ENCODE measurements at places on chromosomes 1 and 21. TPM values are rescaled to one million over a fixed set of nuclear protein-coding genes. Genes with fewer than 3 reads are reported as not detected.
A peak's percentile ranks its signal among the peaks of the same experiment; 100 is the strongest.

- DNase-seq: no peak
Measured at GRCh38 chr1:16026723-16027484, 5.1 kb downstream of the CLCNKA start.

DNA sequence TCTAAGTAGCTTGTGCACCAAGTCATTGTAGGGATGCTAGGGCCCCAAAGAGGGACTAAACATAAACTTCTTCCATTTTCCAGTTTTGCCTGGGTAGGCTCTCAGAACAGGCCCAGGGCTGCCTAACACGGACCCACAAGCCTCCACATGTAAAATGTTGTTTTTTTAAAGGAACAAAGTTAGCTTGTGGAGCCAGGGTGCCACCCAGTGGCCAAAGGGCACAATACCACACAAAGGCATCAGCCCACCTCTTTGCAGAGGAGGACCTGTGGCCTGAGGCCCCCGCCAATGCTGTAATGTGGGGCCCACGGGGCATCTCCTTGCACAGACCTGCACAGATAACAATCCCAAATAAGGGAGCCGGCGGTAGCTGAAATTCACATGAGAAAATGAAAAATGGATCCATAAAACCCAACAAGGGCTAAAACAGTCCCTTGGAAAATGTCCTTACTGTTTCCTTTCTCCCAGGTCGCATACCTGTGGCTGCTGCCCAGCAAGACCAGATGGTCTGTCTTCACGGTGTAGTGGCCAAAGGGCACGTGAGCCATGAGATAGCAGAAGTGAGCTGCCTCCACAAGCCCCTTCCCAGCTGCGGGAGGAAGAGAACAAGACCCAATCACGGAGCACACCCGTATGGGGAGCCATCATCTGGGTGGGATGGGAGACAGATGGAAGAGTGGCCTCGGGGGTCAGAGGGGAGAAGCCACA, 23.8 kb downstream of the SEC16B start:
- DNase-seq: peak; percentile 37

GRCh38 chr1:244448279-244449036, 3.3 kb downstream of the ADSS2 start:
- no peak for DNase-seq

- no peak for DNase-seq
Measured at GRCh38 chr1:19066874-19067181, 110.4 kb upstream of the IFFO2 start.

DNA sequence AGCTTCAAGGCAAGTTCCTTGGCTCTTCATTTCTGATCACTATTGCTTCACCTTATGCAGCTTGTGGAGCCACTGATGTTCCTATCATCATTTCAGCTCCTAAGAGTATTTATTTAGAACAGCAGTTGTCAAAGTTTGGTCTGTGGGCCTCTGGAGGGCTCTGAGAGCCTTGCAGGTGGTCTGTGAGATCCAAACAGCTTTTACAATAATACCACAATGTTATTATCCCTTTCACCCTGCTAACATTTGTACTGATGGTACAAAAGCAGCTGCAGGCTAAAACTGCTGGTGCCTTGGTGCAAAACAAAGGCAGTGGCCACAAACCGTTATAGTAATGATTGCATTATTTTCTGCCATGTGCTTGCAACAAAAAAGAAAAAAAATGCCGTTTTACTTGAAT, 33.8 kb downstream of the PATJ start:
- no peak for DNase-seq

DNA sequence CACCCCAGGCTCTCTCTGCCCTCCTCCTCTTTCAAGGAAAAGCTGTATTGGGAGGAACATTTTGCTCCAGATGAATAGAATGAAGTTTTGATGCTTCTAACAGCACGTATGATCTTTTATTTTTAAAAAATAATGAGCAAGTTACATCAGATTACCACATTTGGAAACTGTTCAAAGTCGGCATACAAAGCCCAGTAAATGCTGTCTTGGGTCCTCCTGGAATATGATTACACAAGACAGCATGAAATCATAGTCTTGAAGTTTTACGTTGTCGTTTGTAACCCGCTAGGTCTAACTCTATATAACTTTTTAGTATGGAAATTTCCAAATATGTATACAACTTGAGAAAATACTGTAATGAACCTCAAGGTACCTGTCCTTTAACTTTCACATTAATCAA, 385.6 kb downstream of the HLX start:
- DNase-seq: no peak

DNA sequence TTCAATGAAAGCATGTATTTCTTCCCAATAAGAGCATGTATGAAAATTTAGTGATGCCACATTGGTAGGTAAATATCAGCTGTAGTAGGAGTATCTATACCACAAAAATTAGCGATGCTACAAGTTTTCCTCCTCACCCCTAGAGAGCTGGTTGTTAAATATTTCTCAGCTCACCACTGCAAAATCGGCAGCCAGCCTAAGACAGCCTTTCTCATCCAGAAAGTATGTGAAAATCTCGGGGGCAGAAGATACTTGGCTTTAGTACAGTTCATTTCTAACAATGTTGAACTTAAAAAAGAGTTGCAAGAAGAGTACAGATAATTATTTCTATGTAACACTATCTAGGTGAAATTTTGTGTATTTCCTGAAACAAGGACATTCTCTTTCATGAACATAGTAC, 235.4 kb downstream of the TPR start:
- no peak for DNase-seq

DNA sequence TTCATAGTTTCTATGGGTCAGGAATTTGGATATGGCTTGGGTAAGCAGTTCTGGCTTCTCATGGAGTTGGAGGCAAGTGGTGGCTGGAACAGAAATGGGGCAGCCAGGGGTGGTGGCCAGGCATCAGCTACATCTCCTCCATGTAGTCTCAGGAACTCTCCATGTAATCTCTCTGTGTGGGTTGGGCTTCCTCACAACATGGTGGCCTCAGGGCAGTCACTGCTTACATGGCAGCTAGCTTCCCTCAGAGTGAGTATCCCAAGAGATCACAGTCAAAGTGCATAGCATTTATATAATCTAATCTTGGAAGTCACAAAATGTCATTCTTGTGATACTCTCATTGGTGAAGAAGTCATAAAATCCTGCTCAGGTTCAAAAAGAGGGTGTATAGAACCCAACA, 25.7 kb downstream of the MR1 start:
- DNase-seq: no peak

- no peak for DNase-seq
Measured at GRCh38 chr21:43210454-43211071, 41.8 kb downstream of the CRYAA start.

GRCh38 chr1:197391303-197392226, 123.5 kb downstream of the CRB1 start:
- no peak for DNase-seq

DNA sequence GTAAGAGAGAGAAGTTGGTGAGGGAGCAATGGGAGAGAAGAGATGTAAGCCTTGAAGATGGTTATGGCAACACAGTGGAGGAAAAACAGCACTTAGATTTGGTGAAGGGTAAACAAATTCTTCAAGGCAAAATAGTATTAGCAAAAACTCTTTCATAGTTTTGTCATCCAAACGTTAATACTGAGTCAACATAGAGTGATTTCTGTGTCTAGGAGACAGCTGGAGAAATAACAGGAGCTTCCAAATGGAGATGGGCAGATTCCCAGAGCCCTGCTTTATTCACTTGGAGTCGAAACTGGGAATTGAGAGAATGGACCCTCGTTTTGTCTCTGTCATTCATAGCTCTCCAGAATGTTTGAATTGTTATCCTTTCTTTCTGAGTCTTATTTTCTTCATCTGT, 68.3 kb downstream of the PLA2G4A start:
- DNase-seq: no peak

GRCh38 chr1:232223183-232223708, 406.7 kb downstream of the SIPA1L2 start:
- DNase-seq: no peak

GRCh38 chr21:37555672-37556261, 189.2 kb downstream of the DYRK1A start:
- DNase-seq: peak; percentile 80

- DNase-seq: no peak
Measured at GRCh38 chr21:32800056-32800455, 28.5 kb upstream of the PAXBP1 start.

- DNase-seq: no peak
Measured at GRCh38 chr1:10497109-10497508, 22.4 kb downstream of the PEX14 start.

DNA sequence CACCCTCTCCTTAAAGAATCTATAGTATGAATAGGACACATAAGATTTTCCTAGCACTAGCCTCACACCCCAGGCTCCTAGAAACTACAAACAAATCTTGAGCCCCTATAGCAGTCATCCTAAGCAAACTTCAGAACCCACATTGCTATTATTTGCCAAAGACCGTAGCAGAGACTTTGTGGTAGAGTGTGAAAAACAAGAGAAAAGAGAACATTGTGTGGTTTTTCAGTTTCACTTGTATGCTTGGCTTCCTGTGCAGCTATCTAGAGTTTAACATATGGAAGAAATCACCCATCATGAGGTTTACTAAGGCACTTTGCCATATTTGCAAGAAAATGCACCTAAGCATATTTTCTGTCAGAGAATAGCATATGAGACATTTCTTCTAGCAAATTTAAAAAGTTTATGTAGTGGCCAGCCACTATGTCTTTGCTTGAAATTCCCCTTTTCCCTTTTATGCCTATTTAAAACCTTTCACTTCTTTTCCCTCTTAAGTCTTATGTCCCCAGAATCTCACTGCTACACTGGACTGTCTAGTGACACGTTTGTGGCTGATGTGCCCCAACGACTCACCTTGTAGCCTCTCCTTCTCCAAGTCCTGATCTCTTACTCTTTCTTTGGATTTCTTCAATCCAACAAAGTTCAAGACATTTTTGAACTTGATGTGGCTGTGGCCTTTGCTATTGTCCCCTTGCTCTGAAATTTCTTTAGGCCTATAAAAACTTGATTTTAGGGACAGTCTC, 25.6 kb downstream of the CCDC190 start:
- DNase-seq: no peak

- DNase-seq: no peak
Measured at GRCh38 chr1:46599059-46599970, 4.8 kb downstream of the MKNK1 start.

GRCh38 chr1:203351037-203351625, at the start of gene FMOD:
TSS of gene FMOD (minus strand) at chr1:203351122. CDS start at chr1:203348270, 2,852 bp downstream.
- DNase-seq: peak; percentile 56

DNA sequence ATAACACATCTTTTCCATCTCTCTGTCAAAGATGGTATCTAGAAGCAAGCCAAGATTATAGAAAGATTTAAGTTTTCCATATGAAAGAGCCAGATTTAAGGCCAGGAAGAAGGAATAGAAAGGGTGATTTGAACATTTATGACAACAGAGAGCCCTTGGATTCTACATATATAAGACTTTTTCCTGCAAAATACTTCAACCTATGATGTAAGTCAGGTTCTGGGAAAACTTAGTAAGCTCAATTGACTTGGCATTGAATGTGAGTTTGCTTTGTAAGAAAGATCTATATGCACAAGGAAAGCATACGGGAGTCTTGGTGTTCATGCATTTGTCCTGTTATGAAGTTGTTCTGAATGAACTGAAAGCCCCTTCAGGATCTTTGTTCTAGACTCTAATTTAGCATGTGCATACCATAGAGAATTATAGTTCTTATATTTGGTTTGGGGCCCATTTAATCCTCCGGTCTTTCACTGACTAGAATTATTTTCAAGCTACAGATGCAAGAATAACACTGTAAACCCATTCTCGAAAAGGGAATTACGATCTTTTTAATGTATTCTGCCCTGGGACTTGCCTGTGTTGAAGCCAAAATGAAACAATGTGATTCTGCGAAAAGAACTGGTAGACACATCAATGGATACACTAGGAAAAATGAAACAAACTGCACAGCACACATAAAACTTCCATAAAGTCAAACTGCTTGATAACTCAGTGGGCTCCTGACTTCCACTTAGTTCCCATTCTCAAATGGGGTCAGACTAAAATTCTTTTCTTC, 152.8 kb downstream of the DISP1 start:
- peak; percentile 42 for DNase-seq

- no peak for DNase-seq
Measured at GRCh38 chr1:227941509-227942020, 6.2 kb downstream of the WNT9A start.

DNA sequence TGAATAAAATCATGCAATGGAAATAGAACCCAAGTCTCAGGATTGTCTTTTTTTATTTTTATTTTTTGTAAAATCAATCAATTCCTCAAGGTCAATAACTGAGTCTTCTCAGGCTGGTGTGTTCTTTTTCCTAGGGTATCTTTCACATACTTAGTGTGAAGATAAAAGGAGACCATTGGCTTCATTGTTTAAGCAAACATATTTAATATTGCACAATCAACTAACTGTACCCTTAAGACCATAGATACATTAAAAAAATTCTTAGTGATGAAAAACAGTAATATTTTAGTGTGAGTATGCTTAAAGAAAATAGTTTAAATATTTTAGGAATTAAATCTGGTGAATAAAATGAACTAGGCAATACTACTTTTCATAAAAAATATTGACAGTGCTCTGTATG, 31.4 kb downstream of the PDE4B start:
- no peak for DNase-seq

DNA sequence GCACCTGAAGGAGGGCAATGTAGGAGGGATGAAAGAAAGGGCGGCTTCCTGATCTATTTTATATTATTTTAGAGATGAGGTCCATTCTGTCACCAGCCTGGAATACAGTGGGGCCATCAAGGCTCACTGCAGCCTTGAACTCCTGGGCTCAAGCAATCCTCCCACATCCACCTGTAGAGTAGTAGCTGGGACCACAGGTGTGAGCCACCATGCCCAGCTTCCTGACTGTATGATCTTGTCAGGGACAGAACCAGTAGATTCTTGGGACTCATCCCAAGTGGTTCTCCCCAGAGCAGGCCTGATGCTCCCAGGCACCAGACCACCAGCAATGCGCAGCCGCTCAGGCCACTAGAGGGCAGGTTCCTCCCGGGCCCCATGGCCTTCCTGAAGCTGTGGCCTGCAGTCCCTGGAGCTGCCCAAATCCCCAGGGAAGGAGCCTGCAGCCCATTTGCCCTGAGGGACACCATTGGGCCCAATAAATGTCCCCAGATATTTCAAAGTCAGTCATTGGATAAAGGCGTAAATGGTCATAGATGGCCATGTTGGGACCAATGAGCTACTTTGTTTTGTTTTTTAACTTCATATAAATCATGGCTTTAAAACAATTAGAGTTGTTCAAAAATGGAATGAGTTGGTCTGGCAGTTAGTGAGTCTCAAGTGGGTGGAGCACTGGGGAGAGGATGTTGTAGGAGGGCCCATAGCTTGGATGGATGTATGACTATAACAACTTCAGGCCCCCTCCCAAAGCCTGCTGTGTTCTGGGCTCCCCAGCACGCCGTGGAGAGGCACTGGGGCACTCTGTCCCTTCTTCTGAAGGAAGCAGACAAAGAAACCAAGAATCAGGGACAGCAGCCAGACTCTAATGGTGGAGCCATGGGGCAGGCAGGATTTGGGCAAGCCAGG, 44.7 kb upstream of the GOLT1A start:
- DNase-seq: no peak

The IL22RA1 gene
- 0.04 TPM for polyA plus RNA-seq

The AVPR1B gene
- 0.33 TPM for polyA plus RNA-seq

The GPR89B gene
- polyA plus RNA-seq: 17.5 TPM

The C1orf210 gene
- 0.49 TPM for polyA plus RNA-seq

The PEX19 gene
- polyA plus RNA-seq: 48.4 TPM

The CITED4 gene
- 1.1 TPM for polyA plus RNA-seq

The NEXN gene
- 247 TPM for polyA plus RNA-seq

The KCNA2 gene
- 1.1 TPM for polyA plus RNA-seq

The MXRA8 gene
- 63.6 TPM for polyA plus RNA-seq

The ACTA1 gene
- polyA plus RNA-seq: 10,916 TPM

Measured in muscle of back (tissue), 13 donors.